ENCODE measurements at places on chromosomes 3 and 15. TPM values are rescaled to one million over a fixed set of nuclear protein-coding genes. Genes with fewer than 3 reads are reported as not detected.
A peak's percentile ranks its signal among the peaks of the same experiment; 100 is the strongest.

- DNase-seq, result no peak
- no peak overlapping the region for H3K4me3 ChIP-seq
- peaks cover 4% of the 10 kb centered on the region for H3K27me3 ChIP-seq
These were observed 49.5 kb downstream of the TP63 start for GRCh38 chr3:189680723-189681122.

GRCh38 chr15:92166751-92167405, 226.8 kb upstream of the ST8SIA2 start:
- no peaks in the 10 kb centered on the region for H3K4me1 ChIP-seq
- DNase-seq, result no peak
- H3K4me3 ChIP-seq, result no peak overlapping the region
- peaks cover 8% of the 10 kb centered on the region for H3K36me3 ChIP-seq
- H3K27me3 ChIP-seq, result no peaks in the 10 kb centered on the region

Gene USP50
- not detected for total RNA-seq

- peaks cover 5% of the 10 kb centered on the region for H3K27me3 ChIP-seq
- no peaks in the 10 kb centered on the region for H3K36me3 ChIP-seq
- H3K4me3 ChIP-seq, result no peak overlapping the region
- no peak for DNase-seq
These were observed 53.7 kb upstream of the ATP11B start for GRCh38 chr3:182739619-182740018.

DNA sequence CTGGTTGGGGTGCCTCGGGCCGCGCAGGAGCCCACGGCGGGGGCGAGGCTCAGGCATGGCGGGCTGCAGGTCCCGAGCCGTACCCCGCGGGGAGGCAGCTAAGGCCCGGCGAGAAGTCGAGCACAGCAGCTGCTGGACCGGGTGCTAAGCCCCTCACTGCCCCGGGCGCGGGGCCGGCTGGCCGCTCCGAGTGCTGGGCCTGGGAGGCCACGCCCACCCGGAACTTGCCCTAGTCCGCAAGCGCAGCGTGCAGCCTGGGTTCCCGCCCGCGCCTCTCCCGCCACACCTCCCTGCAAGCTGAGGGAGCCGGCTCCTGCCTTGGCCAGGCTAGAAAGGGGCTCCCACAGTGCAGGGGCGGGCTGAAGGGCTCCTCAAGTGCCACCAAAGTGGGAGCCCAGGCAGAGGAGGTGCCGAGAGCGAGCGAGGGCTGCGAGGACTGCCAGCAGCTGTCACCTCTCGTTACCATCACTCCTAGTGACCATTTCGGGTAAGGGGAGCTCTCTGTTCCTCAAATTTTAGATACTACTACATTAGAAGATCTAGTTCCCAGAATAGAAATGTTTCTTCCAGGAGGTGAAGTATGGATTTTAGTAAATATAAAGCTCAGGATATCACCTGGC, 417.0 kb upstream of the AGTR1 start:
- H3K4me1 ChIP-seq, result no peaks in the 10 kb centered on the region
- H3K36me3 ChIP-seq, result no peaks in the 10 kb centered on the region
- no peak overlapping the region for H3K27ac ChIP-seq
- no peak for DNase-seq
- H3K4me3 ChIP-seq, result no peak overlapping the region

Gene CAMKV
- total RNA-seq, result 0.39 TPM

DNA sequence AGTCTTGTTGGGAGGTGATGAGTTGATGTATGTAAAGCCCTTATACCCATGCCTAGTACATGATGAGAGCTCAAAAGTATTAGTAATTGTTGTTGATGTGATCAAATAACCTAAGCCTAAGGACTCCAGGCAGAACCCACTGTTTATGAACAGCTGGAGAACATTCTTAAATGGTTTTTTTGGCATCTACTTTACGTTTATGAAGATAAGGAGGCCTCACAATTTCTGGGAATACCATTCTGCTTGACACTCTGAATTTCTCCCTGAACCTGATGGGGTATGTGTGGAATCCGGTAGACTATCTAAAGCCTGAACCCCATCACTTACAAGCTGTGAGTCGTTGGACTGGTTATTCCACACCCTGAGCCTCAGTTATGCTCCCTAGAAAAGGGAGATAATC, 244.6 kb upstream of the WNT5A start:
- no peak overlapping the region for H3K4me3 ChIP-seq
- DNase-seq, result no peak
- no peak overlapping the region for H3K27ac ChIP-seq
- no peaks in the 10 kb centered on the region for H3K4me1 ChIP-seq
- H3K27me3 ChIP-seq, result no peaks in the 10 kb centered on the region

Gene HRH1
- 2.9 TPM for total RNA-seq

Gene TMC3
- not detected for total RNA-seq

DNA sequence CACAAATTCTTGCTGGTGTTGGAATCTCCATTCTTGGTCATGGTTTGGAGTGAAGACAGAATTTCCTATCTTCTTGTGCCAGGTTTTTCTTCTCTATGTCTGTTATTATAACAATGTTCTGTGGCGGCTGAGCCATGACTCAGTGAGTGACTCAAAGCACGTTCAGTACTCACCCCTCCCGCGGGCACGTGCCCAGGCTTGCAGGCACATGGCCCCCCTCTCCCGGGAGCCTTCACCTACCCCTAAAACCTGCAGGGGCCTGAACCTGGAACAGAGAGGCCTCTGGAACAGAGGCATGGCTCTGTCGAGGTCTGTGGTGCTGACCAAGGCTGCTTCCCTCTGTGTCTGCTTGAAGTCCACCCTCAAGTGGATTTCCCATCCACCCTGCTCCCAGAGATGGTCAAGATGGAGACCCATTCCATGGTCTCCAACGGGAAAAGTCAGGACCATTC, 27.6 kb downstream of the PLXNB1 start:
- no peaks in the 10 kb centered on the region for H3K4me1 ChIP-seq
- DNase-seq, result peak; percentile 8
- H3K27ac ChIP-seq, result no peak overlapping the region
- no peaks in the 10 kb centered on the region for H3K36me3 ChIP-seq

Gene ARL6IP5
- 94.8 TPM for total RNA-seq

DNA sequence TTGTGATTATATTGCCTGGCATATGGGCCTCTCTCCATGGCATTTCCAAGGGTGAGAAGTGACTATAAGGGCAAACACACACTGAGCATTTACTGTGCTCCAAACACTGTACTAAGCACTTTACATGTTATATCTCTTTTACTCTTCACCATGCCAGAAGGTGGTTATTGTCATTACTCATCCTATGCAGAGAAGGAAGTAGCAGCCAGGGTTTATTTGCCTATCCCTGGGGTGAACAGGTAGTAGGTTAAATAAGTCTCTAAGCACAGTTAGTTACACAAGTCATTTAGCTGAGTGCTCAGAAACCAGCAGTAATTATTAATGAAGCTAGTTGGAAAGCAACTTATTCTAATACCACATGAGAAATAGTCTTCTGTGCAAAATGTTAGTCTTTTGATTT, 109.9 kb upstream of the SYNPR start:
- no peaks in the 10 kb centered on the region for H3K36me3 ChIP-seq
- H3K27ac ChIP-seq, result no peak overlapping the region
- no peaks in the 10 kb centered on the region for H3K4me1 ChIP-seq
- no peak overlapping the region for H3K4me3 ChIP-seq
- H3K27me3 ChIP-seq, result no peaks in the 10 kb centered on the region
